ENCODE measurements at places on chromosomes 13 and 19. TPM values are rescaled to one million over a fixed set of nuclear protein-coding genes. Genes with fewer than 3 reads are reported as not detected.

The PCDH9 gene
- total RNA-seq = 3.2 TPM

The CACNG6 gene
- 6.3 TPM for total RNA-seq

The DNAJC15 gene
- 17.0 TPM for total RNA-seq

The ZNF446 gene
- 4.0 TPM for total RNA-seq

The TSSK6 gene
- 1.5 TPM for total RNA-seq

The KISS1R gene
- total RNA-seq = not detected

The C19orf18 gene
- 0.23 TPM for total RNA-seq

The C1QTNF9B gene
- not detected for total RNA-seq

The PSPC1 gene
- total RNA-seq = 22.0 TPM

The ZSCAN4 gene
- total RNA-seq = not detected

The RNF17 gene
- total RNA-seq = 0.30 TPM

The DLEU7 gene
- not detected for total RNA-seq

The NCR1 gene
- not detected for total RNA-seq

The ATP7B gene
- total RNA-seq = 4.2 TPM

The GPR12 gene
- total RNA-seq = not detected
